ENCODE measurements at places on chromosomes 2 and 18. TPM values are rescaled to one million over a fixed set of nuclear protein-coding genes. Genes with fewer than 3 reads are reported as not detected.

The CCDC85A gene
- total RNA-seq = 0.14 TPM

DNA sequence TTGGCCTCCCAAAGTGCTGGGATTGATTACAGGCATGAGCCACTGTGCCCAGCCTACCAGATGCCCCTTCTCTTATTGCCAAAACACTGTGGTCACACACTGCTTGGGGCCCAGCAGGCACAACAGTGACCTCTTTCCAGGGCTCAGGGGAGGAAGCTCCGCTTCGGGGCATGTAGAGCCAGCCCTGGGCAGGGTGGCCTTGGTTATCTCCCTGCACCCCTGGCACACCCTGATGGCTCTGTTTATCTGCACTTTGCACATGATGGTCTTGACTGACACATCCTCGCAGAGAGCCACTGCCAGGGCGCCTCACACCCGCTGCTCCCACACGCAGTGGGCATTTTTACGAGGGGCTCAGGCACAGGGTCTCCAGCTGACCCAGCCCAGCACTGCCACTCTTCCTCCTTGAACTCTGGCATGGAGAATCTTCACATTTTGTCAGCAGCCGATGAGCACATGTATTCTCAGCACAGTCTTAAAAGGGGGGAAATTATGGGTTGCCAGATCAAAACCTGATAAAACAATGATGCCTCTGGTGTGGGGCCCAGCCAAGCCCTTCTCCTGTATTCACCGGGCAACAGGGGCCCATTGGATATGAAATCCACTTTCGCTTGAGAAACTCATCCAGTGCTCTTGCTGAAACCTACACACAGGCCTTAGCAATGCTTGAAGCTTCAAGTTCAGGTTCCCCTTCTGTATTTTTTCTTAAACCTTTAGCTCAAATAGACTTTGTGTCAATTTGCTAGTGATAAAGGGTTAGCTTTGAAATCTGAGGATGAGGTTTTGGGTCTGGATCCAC lies 5.9 kb downstream of the GYPC start:
- no peak for DNase-seq

- no peak for DNase-seq
Observed at GRCh38 chr2:170019060-170019805, 158.7 kb upstream of the MYO3B start.

The LPIN2 gene
- 17.1 TPM for total RNA-seq

The GPR75 gene
- 1.4 TPM for total RNA-seq
